Osteocyte (in vitro differentiated cells): ENCODE measurements at places on chromosomes 16 and 17. TPM values are rescaled to one million over a fixed set of nuclear protein-coding genes. Genes with fewer than 3 reads are reported as not detected.

GRCh38 chr17:13784434-13785095 lies 182.8 kb upstream of the HS3ST3A1 start:
- no peaks in the 10 kb centered on the region for H3K36me3 ChIP-seq
- no peaks in the 10 kb centered on the region for H3K27me3 ChIP-seq
- DNase-seq = no peak
- H3K27ac ChIP-seq = no peak overlapping the region

- no peak for DNase-seq
- no peaks in the 10 kb centered on the region for H3K27me3 ChIP-seq
- H3K36me3 ChIP-seq = no peaks in the 10 kb centered on the region
- no peak overlapping the region for H3K27ac ChIP-seq
- H3K4me1 ChIP-seq = peaks cover 12% of the 10 kb centered on the region
Measured at GRCh38 chr17:13993106-13993505, 76.2 kb upstream of the COX10 start.

- no peak overlapping the region for H3K27ac ChIP-seq
- DNase-seq = no peak
- peaks cover 12% of the 10 kb centered on the region for H3K36me3 ChIP-seq
- H3K4me1 ChIP-seq = peaks cover 36% of the 10 kb centered on the region
- peaks cover 8% of the 10 kb centered on the region for H3K27me3 ChIP-seq
Measured at GRCh38 chr17:64780096-64781013, 118.2 kb upstream of the SMURF2 start.

GRCh38 chr17:78585006-78585630 lies 7.9 kb upstream of the DNAH17 start:
- H3K4me3 ChIP-seq = no peak overlapping the region
- H3K27ac ChIP-seq = no peak overlapping the region
- H3K27me3 ChIP-seq = no peaks in the 10 kb centered on the region
- no peak for DNase-seq

DNA sequence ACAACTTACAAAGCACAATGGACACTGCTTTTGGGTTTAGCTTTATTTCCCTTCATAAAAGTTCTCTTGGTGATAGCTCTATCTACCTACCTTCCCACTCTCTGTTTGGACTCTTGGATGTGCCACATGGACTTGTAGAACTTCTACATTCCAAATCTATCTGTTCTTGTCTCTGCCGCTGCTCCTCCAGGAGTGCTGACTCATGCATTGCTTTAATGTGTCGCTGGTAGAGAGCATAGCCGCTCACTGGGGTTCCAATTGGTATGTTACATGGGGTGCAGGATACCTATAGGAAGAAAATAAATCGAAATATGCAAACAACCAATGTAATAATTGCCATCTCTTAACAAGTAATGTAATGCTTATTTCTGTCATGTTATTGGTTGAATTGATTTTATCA lies 92.1 kb downstream of the TTC19 start:
- no peak overlapping the region for H3K4me3 ChIP-seq
- no peaks in the 10 kb centered on the region for H3K27me3 ChIP-seq
- no peaks in the 10 kb centered on the region for H3K4me1 ChIP-seq
- peaks cover 38% of the 10 kb centered on the region for H3K36me3 ChIP-seq
- no peak for DNase-seq

DNA sequence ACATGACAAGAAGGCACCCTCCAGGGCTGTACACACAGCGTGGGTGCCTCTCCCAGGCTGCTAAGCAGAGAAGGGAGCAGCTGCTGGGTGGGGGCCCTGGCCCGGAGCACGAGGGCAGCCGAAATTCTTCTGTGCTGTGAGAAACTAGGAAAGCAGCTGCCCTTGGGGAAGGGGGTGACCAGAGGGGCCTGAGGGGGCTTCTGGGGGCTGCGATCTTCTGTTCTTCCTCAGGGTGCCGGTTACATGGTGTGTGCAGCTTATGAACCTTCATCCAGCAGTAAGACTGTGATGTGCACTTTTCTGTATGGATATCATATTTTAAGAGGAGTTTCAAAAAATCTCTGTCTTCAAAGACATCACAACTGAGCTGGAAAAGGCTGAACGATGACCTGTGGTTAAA lies 43.2 kb upstream of the METRNL start:
- H3K4me3 ChIP-seq = no peak overlapping the region
- H3K4me1 ChIP-seq = no peaks in the 10 kb centered on the region
- H3K27me3 ChIP-seq = no peaks in the 10 kb centered on the region

DNA sequence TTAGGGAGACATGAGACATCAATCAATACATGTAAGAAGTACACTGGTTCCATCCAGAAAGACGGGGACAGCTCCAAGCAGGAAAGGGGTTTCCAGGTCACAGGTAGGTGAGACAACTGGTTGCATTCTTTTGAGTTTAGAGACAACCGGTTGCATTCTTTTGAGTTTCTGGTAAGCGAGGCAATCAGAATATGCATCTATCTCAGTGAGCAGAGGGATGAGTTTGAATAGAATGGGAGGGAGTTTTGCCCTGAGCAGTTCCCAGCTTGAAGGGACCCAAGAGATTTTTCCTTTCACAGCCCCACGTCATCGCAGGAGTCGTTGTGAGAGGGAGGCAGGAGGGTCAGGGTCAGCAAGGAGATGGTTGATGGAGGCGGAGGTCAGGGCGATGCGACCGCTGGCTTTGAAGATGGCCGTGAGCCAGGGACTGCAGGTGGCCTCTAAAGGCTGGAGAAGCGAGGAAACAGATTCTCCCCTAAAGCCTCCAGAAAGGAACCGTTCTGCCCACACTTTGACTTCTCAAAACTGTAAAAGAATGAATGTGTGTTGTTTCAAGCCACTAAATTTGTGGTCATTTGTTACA lies 36.5 kb downstream of the IRF8 start:
- no peak overlapping the region for H3K27ac ChIP-seq
- no peak overlapping the region for H3K4me3 ChIP-seq
- no peaks in the 10 kb centered on the region for H3K4me1 ChIP-seq
- no peaks in the 10 kb centered on the region for H3K36me3 ChIP-seq
- H3K27me3 ChIP-seq = peaks cover 22% of the 10 kb centered on the region

DNA sequence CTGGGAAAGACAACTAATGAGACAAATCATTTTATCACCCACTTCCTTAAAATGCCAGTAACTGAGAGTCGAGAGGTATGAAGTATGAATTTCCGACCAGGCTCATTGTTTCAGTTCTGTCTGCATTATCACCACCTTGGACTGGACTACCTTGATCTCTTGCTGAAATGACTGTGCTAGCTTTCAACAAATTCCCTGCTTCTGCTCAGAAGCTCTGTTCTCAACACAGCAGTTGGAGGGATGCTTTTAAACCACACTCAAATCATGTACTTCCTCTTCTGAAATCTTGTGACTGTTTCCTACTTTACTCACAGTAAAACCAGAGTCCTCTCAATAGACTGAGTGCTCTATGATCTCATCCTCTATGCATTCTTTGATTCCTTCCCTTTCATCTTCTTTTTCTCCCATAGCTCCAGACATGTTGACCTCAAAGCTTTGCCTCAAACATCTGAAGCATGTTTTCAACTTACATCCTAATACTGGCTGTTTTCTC lies 195.8 kb downstream of the KCNJ2 start:
- peaks cover 5% of the 10 kb centered on the region for H3K27me3 ChIP-seq
- no peak overlapping the region for H3K4me3 ChIP-seq
- no peaks in the 10 kb centered on the region for H3K36me3 ChIP-seq
- no peak overlapping the region for H3K27ac ChIP-seq
- no peaks in the 10 kb centered on the region for H3K4me1 ChIP-seq

DNA sequence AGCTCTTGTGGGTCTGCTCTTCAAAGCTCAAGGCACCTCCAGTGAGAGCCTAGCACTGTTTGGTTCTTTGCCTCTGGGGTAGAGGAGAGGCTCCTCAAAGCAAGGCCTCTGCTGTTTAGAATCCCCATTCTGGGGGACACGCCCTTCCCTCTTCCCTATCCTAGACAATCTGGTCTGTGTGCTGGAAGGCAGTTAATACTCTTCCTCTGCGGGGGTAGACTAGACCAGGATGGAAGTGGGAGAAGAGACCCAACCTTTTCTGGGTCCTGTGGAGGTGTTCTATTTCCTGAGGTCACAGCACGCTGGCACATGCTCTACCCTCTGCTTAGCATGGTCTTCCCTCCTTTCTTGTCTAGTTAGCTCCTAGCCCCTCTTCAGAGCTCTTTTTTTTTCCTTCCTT lies 7.7 kb downstream of the ERAL1 start:
- peaks cover 9% of the 10 kb centered on the region for H3K4me1 ChIP-seq
- H3K36me3 ChIP-seq = peaks cover 17% of the 10 kb centered on the region
- no peak for DNase-seq
- no peak overlapping the region for H3K4me3 ChIP-seq
- no peak overlapping the region for H3K27ac ChIP-seq

DNA sequence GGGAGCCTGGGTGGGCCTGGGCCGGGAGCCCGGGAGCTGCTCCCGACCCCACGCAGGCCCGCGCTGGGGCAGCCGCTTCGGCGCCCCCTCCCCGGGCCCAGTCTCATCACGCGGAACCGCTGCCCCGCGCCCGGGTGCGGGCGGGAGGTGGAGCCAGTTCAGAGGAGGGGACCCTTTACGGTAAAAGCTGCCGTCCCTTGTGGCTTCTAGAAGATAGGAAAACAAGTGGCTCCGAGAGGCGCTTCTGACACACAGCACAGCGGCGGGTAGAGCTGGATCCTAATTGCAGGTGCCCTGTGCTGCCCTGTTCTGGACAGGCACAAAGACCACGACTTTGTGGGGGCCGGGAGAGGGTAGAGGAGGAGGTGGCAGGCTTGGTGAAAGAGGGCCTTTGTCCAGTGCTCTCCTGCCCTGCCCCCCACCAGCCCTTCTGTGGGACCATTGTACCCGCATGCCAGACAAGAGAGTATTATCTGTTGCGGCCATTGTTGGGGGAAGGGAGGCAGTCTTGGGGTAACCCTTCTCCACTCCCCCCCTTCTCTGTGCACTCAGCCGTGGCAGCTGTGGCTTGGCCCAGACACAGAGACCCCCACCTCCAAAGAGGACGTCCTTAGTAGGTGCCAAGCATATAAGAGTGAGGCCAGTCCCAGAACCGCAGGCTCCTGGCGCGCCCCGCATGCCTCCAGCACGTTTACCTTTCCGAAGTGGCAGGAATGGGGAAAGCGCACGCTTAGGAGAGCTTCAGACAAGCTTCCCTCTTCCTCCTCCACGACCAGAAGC lies 736 bp downstream of the CNP start:
- peaks cover 37% of the 10 kb centered on the region for H3K4me1 ChIP-seq
- DNase-seq = no peak
- peak overlapping the region; percentile 66 for H3K27ac ChIP-seq

- no peaks in the 10 kb centered on the region for H3K27me3 ChIP-seq
- H3K36me3 ChIP-seq = peaks cover 12% of the 10 kb centered on the region
- H3K4me1 ChIP-seq = no peaks in the 10 kb centered on the region
- H3K27ac ChIP-seq = no peak within 1 kb of the TSS
- DNase-seq = no peak
Measured at GRCh38 chr16:283033-283805, at the start of gene PDIA2. PDIA2 (plus strand) TSS chr16:283164; CDS start chr16:283170, 6 bp downstream.

- peaks cover 4% of the 10 kb centered on the region for H3K4me1 ChIP-seq
- H3K27me3 ChIP-seq = no peaks in the 10 kb centered on the region
- no peak overlapping the region for H3K27ac ChIP-seq
- H3K36me3 ChIP-seq = no peaks in the 10 kb centered on the region
- DNase-seq = no peak
Measured at GRCh38 chr16:59743504-59743903, 1009.4 kb upstream of the GOT2 start.

- H3K27ac ChIP-seq = no peak overlapping the region
- no peaks in the 10 kb centered on the region for H3K36me3 ChIP-seq
- no peak for DNase-seq
- peaks cover 2% of the 10 kb centered on the region for H3K4me1 ChIP-seq
- H3K4me3 ChIP-seq = no peak overlapping the region
Measured at GRCh38 chr16:1070084-1070863, 2.3 kb upstream of the SSTR5 start.

DNA sequence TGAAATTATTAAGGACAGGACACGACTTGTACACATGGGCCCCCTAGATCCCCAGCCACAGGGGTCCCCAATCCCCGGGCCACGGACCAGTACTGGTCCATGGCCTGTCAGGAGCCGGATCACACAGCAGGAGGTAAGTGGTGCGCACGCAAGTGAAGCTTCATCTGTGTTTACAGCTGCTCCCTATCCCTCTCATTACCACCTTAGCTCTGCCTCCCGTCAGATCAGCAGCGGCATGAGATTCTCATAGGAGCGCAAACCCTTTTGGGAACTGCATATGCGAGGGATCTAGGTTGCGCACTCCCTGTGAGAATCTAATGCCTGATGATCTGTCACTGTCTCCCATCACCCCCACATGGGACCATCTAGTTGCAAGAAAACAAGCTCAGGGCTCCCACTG lies 137.8 kb upstream of the ZFHX3 start:
- H3K27me3 ChIP-seq = no peaks in the 10 kb centered on the region
- no peak overlapping the region for H3K27ac ChIP-seq
- no peaks in the 10 kb centered on the region for H3K36me3 ChIP-seq
- peaks cover 13% of the 10 kb centered on the region for H3K4me1 ChIP-seq

DNA sequence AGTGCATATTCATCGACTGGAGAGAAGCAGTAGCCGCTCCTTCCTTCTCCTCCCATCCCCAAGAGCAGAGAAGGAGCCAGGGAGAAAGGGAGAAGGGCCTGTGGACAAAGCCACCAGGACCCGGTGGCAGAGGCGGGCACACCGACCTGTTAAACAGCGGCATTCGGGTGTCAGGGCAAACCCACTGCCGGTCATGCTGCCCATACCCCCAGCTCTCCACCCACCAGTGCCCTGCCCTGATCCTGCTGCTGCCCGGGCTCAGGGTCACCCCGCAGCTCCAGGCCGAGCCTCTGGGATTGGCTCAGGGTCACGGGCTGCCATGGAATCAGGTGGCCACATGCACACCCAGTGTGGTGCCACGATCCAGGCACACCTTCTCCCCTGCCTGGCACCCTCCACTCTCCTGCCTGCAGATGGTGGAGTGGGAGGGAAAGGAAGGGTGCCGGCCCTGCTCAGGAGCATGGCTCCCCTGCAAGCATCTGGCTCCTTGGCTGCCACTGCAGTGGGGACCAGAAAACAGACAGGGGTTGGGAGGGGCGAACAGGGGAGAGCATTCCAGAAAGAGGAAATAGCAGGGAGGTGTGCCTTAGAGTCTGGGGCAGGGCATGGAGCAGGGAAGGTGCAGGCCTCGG lies 18.3 kb upstream of the RASD1 start:
- no peak for DNase-seq
- no peak overlapping the region for H3K27ac ChIP-seq
- no peaks in the 10 kb centered on the region for H3K27me3 ChIP-seq
- H3K4me3 ChIP-seq = no peak overlapping the region
- H3K36me3 ChIP-seq = no peaks in the 10 kb centered on the region
- peaks cover 23% of the 10 kb centered on the region for H3K4me1 ChIP-seq

GRCh38 chr17:16989953-16990860 lies 18.3 kb upstream of the TNFRSF13B start:
- H3K4me3 ChIP-seq = no peak overlapping the region
- no peaks in the 10 kb centered on the region for H3K36me3 ChIP-seq
- peaks cover 16% of the 10 kb centered on the region for H3K27me3 ChIP-seq
- DNase-seq = no peak
- H3K4me1 ChIP-seq = peaks cover 8% of the 10 kb centered on the region

CD300LF gene
- total RNA-seq = not detected in 2 replicates

CORO6 gene
- total RNA-seq = 4.8 and 7.1 TPM in 2 replicates

CBX2 gene
- total RNA-seq = 9.9 and 12.7 TPM in 2 replicates

ABCA6 gene
- total RNA-seq = 1.2 and 1.7 TPM in 2 replicates

CCL17 gene
- total RNA-seq = not detected in 2 replicates

BCAR1 gene
- 126 and 138 TPM in 2 replicates for total RNA-seq

GFAP gene
- not detected in 2 replicates for total RNA-seq

PIK3R5 gene
- total RNA-seq = not detected in 2 replicates

TSNAXIP1 gene
- 3.6 and 4.1 TPM in 2 replicates for total RNA-seq

KRT32 gene
- not detected in 2 replicates for total RNA-seq

NTN1 gene
- 19.9 and 21.4 TPM in 2 replicates for total RNA-seq

HAP1 gene
- total RNA-seq = 0.11 and 0.24 TPM in 2 replicates

HBQ1 gene
- not detected in 2 replicates for total RNA-seq

FN3K gene
- 22.9 and 25.2 TPM in 2 replicates for total RNA-seq

IL21R gene
- total RNA-seq = 0.34 and 0.40 TPM in 2 replicates

GRAP gene
- total RNA-seq = not detected in 2 replicates
